CD8-positive, alpha-beta memory T cell (primary cell): ENCODE measurements at places on chromosomes 7 and 10. TPM values are rescaled to one million over a fixed set of nuclear protein-coding genes. Genes with fewer than 3 reads are reported as not detected.

Gene AKR1C4
- not detected for polyA plus RNA-seq

Gene SLC13A1
- not detected for polyA plus RNA-seq

Gene GET4
- 33.6 TPM for polyA plus RNA-seq

Gene POM121C
- 28.0 TPM for polyA plus RNA-seq

Gene GBX1
- polyA plus RNA-seq, result not detected

DNA sequence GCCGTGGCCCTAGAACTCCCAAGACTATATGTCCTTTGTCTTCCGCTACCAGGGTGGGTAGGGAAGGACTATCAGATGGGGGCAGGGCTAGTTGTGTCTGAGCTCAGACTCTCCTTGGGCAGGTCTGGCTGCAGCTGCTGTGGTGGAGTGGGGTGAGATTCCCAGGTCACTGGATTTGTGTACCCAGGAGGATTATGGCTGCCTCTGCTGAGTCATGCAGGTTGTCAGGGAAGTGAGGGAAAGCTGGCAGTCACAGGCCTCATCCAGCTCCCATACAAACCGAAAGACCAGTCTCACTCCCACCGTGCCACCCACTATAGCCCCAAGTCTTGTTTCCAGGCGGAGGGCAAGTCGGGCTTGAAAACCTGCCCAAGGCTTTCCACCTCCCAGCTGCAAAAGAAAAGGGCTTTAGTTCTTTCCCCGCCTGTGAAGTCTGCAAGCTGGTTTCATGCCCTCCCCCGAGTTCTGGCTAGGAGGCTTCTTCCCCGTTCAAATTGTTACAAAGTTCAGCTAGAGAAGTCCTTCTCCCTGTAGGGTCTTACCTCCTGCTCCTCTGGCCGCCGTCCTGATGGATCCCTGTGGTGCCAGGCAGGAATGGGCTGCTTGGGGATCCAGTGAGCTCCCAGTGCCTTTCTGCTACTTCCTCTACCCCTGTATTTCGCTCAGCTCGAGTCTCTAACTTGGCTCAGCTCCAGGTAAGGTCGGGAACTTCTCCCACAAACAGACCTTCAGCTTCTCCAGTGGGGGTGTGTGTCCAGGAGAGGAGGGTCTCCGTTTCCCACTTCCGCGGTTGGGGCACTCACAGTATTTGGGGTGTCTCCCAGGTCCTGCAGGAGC, 106.8 kb upstream of the FGL2 start:
- no peak overlapping the region for H3K4me3 ChIP-seq
- no peaks in the 10 kb centered on the region for H3K27me3 ChIP-seq
- no peaks in the 10 kb centered on the region for H3K4me1 ChIP-seq
- H3K36me3 ChIP-seq, result no peaks in the 10 kb centered on the region
- DNase-seq, result no peak

- no peaks in the 10 kb centered on the region for H3K27me3 ChIP-seq
- DNase-seq, result no peak
- H3K4me1 ChIP-seq, result no peaks in the 10 kb centered on the region
- H3K36me3 ChIP-seq, result no peaks in the 10 kb centered on the region
Observed at GRCh38 chr10:122213364-122213763, 57.7 kb upstream of the BTBD16 start.

- H3K27me3 ChIP-seq, result no peaks in the 10 kb centered on the region
- H3K27ac ChIP-seq, result no peak overlapping the region
- peaks cover 1% of the 10 kb centered on the region for H3K36me3 ChIP-seq
- no peak overlapping the region for H3K4me3 ChIP-seq
- no peaks in the 10 kb centered on the region for H3K4me1 ChIP-seq
Observed at GRCh38 chr7:112908086-112908485, 117.9 kb upstream of the TMEM168 start.

GRCh38 chr7:127717502-127718339, 65.7 kb downstream of the SND1 start:
- H3K4me1 ChIP-seq, result no peaks in the 10 kb centered on the region
- no peaks in the 10 kb centered on the region for H3K27me3 ChIP-seq
- H3K36me3 ChIP-seq, result peaks cover 19% of the 10 kb centered on the region
- no peak overlapping the region for H3K27ac ChIP-seq

GRCh38 chr7:41476460-41476803, 226.5 kb downstream of the INHBA start:
- no peaks in the 10 kb centered on the region for H3K4me1 ChIP-seq
- no peak overlapping the region for H3K4me3 ChIP-seq
- no peak for DNase-seq
- no peaks in the 10 kb centered on the region for H3K36me3 ChIP-seq

- no peak overlapping the region for H3K27ac ChIP-seq
- no peaks in the 10 kb centered on the region for H3K27me3 ChIP-seq
- no peak overlapping the region for H3K4me3 ChIP-seq
- H3K4me1 ChIP-seq, result no peaks in the 10 kb centered on the region
- DNase-seq, result no peak
Observed at GRCh38 chr10:129887986-129888783, 75.9 kb downstream of the EBF3 start.

DNA sequence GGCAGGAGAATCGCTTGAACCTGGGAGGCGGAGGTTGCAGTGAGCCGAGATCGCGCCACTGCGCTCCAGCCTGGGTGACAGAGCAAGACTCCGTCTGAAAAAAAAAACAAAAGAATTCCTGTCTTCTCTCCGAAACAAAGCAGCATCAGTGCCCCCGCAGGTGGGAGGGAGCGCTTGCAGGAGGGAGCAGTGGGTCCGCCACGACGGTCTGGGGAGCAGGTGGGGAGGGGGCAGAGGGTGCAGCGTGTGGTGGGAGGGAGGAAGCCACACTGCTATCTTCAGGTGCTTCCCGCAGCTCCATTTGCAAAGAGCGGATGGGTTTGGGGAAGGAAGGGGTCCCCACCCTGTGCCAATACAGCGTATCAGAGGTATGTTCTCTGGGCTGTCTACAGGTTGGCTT, 31.7 kb downstream of the LIMK1 start:
- no peaks in the 10 kb centered on the region for H3K4me1 ChIP-seq
- no peak overlapping the region for H3K4me3 ChIP-seq
- no peak for DNase-seq
- no peak overlapping the region for H3K27ac ChIP-seq
- H3K36me3 ChIP-seq, result no peaks in the 10 kb centered on the region
- H3K27me3 ChIP-seq, result no peaks in the 10 kb centered on the region
